ENCODE measurements at places on chromosomes 1 and 21.

DNA sequence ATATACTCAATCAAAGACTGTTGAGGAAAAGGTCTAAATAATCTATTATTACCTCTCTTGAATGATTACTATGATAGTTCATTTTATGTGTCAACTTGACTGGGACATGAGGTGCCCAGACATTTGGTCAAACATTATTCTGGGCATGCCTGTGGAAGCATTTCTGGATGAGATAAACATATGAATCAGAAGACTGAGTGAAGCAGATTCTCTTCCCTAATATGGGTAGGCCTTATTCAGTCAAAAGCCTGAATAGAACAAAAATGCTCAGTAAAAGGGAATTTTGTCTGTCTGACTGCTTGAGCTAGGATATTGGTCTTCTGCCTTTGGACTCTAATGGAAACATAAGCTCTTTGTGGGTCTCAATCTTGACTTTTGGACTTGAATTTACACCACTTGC, 73.3 kb upstream of the SOX13 start:
- DNase-seq: no peak

DNA sequence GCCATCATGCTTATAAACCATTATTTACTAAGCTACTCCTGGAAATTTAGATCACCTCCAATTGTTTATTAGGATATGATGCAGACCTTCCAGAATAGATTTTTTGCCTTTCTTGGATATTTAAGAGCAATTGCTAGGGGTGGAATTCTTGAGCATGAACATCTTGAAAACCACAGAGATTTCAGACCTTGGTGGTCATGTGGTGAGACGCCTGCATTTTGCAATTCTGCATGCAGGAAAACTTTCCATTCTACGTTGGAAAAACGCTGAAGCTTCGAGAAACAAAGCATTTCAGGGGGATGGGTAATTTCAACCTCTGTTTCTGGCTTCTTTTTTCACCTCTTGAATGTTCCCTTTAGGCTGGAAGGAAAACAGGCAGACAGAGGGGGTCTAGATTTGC, 596.3 kb downstream of the KIF26B start:
- peak; percentile 49 for DNase-seq

DNA sequence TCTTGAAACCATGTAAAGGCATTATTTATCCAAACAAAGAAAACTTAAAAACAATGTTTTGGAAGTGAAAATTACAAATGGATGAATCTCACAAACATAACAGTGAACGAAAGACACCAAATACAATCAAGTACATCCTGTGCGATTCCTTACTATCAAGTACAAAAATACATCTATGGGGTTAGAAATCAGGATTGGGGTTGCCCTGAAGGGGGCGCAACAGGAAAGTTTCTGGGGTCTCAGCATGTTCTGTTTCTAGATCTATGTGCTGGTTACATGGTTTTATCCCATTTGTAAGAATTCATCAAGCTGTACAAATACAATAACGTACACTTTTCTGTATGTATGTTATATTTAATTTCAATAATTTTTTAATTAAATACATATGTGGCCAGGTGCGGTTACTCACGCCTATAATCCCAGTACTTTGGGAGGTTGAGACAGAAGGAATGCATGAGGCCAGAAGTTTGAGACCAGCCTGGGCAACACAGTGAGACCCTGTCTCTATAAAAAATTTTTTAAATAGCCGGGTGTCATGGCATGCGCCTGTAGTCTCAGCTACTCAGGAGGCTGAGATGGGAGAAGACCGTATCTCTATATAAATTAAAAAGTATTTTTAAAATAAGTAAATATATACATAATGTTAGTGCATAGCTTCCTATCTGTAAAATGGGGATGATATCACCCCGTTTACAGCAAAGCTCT, 121.5 kb upstream of the SOD1 start:
- no peak for DNase-seq

DNA sequence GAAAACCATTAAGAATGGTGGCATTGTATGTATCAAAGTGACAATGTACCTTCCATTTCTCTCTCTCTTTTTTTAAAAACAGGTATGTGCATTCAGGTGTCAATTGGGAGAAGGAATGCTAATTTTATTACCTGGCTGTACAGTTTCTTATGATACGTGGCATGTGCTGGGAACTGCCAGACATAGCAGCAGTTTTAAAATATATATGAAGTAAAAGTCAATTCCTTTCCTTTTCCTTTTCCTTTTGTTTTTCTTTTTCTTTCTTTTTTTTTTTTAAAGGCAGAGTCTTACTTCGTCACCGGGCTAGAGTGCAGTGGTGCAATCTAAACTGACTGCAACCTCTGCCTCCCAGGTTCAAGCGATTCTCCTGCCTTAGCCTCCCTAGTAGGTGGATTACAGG, 37.0 kb downstream of the SPEN start:
- no peak for DNase-seq

- no peak for DNase-seq
These were observed 100.5 kb downstream of the NAV1 start for GRCh38 chr1:201639391-201639790.

DNA sequence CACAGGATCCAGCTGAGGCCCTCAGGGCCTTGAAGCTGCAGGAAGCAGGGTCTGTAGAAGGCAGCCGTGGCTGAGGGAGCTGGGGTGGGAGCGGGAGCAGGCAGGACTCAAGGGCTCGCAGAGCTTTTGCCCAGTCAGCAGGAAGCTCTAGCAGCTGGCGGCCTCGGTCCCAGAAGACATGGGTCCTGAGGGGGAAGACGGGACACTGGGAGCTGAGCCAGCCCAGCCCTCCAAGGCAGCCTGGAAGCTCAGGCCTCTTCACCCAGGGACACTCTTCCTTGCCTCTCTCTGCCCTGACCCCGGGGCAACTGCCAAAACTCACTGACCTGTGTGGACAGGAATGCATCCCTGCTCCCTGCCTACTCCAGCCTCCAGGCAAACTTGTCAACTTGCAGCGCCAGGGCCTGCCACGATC, 8.9 kb downstream of the ADGRB2 start:
- DNase-seq: peak; percentile 31

- no peak for DNase-seq
These were observed 1.8 kb downstream of the ZNF362 start for GRCh38 chr1:33257772-33258712.

DNA sequence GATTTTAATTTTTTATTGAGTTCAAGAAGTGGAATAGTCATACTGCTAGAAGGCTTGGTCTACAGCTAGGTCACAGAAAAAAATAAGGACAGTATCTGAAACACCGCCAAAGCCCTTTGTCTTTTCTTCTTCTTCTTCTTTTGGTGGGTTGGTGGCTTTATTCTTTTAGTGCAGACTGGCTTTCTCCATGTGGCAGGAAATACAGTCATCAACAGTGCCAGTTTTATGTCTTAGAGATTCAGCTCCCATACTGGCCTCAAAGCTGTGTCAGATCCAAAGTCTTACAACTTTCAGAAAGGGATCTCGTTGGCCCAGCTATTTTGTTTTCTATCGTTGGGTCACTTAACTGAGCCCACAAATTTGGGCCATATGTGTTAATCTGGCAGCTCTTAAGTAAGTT, 58.2 kb downstream of the FNBP1L start:
- DNase-seq: no peak
